Activated CD8-positive, alpha-beta memory T cell treated with anti-CD3 and anti-CD28 coated beads for 48 hours (primary cell): ENCODE measurements at places on chromosomes 12 and 14.

DNA sequence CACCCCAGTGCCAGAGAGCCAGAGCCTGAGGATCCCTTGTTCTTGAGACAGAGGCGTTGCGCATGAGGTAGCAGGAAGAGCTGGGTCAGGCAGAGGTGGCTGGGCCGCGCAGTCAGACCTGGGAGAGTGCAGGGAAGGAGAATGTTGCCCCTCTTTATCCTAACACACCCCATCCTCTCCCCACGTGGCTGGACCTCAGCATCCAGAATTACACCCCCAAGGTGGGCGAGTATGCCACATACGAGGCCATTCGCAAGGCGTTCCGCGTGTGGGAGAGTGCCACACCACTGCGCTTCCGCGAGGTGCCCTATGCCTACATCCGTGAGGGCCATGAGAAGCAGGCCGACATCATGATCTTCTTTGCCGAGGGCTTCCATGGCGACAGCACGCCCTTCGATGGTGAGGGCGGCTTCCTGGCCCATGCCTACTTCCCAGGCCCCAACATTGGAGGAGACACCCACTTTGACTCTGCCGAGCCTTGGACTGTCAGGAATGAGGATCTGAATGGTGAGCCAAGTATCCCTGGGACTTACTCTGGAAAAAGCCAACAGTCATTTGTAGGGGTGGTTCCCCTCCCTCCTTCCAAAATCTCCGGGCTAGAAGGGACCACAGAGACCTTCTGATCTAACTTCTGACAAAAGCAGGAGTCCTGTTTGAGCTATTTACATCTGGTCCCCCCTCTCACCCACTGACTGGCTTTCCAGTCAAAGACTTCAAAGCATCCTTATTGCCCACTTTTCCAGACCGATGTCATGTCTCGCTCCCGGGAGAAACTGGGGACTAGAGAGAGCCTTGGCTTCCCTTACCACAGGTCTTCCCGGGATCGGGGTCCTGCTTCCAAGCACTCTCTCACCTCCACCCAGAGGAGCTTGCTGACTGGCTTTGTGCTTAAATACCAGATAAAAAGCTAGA, 6.1 kb downstream of the MMP14 start:
- no peak for DNase-seq

DNA sequence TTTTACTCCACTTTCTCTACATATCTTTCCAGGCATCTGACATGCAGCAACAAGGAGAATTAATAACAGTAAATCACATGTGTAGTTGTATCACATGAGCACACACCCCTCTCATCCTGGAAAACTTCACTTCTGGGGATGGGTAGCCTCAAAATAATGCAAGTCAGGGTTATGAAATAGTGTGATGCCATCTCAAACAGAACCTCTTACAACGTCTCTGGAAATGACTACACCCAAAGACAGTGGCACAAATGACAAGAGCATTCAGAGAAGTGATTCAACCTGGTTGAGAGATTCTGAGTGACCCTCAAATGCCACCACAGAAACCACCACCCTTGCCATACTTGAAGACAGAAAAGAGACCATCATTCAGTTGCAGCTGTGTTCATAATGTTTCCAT, 2.8 kb downstream of the DIO2 start:
- DNase-seq: no peak

- DNase-seq: no peak
Measured at GRCh38 chr12:17204289-17205054, 598.5 kb upstream of the LMO3 start.

GRCh38 chr12:109604132-109604585, 30.6 kb downstream of the MVK start:
- no peak for DNase-seq

DNA sequence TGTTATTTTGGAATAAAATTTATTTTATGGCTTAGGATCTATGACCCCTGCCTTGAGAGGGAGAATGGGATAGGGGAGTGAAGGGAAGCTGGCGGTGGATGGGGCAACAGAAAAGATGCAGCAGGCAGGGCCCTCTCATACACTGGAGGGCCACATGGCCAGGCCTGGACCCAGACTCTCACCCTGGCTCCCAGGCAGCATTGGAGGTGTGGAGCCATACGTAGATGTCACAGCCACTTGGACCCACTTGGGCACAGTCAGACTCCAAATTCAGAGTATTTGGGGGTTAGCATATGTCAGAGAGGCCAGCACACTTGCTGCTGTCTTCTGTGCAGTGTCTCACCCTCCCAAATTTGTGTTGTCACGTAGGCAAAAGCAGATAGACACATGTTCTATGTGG, 6.5 kb downstream of the NAB2 start:
- DNase-seq: no peak

DNA sequence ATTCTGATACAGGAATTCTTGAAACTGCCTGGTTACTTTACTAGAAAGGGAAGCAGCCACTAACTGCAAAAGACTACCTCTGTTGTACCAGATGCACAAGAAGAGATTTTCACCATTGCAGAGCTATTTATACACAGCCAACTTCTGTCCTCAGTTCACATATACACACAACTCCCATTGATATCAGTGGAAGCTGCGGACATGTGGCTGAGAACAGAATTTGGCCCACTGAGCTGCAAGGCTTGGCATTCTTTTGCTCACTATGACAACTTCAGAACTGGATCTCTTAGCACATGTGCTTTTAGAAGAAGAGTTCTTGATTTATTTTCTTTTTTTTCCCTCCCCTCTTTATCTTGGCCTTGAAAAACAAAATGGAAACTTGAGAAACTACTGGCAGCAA, 28.3 kb downstream of the PTPRO start:
- DNase-seq: no peak

GRCh38 chr12:70338531-70338930, 27.6 kb upstream of the KCNMB4 start:
- DNase-seq: no peak

- DNase-seq: no peak
Measured at GRCh38 chr14:27390155-27390554, 792.3 kb upstream of the NOVA1 start.

GRCh38 chr14:76832503-76832988, 6.3 kb downstream of the LRRC74A start:
- no peak for DNase-seq

DNA sequence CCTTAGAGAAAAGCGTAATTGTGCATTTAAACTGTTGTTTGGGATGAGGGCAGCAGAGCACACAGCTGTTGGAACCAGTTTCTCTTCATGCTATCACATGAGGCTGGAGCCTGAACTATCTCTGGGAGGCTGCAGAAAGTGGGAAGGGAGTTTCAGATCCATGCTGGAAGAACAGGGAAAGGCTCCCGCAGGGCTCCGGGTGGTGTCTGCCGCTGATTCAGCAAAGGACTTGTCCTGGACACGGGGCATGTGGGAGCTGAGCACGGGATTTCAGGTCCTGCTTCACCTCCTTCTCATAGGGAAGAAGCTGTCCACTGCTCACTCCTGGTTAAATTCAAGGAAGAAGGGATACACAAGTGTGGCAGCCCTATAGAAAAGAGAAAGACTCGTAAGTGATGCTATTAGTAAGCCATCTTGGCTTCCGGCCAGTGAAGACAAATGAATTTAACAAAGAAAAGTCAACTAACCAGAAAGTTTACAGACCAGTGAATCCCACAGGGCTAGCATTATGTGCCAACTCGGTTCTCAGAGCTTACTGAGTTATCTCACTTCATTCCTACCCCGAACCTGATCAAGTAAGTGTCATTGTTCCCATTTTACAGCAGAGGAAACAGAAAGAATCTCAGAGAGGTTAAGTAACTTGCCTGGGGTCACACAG, 6.7 kb upstream of the FZD10 start:
- DNase-seq: no peak

DNA sequence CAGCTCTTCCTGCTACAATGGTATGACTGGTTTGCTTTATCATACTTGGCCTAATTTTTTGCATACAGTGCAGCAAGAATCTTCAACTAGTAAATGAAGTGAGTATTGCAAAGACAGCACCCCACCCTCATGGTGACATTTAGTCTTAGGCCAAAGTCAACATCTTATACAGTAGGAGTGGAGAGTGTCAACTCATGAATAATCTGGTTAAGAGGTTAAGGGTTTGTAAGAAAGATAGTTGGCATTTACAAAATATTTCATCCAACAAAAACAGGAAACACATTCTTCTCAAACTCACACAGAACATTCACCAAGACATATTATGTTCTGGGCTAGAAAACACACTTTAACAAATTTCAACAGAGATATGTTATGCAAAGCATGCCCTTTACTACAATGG, 2.2 kb upstream of the OAS1 start:
- no peak for DNase-seq

DNA sequence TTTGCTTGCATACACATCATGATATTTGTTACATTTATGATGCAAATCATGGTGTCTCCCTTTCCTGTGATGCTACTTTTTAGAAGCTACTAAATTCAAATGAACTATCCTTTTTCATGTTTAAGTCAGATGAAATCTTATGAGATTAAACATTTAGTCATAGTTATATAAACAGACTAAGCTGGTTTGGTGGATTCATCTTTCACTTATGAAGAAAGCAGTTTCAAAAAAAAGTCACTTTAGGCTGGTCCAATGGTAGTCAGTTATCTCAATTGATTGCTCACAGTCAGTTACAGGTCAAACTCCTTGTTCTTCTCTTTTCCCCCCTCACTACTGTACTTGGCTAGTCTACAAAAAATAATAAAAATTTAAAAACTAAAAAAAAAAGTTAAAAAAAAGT, 19.7 kb downstream of the SYCP3 start:
- DNase-seq: no peak

DNA sequence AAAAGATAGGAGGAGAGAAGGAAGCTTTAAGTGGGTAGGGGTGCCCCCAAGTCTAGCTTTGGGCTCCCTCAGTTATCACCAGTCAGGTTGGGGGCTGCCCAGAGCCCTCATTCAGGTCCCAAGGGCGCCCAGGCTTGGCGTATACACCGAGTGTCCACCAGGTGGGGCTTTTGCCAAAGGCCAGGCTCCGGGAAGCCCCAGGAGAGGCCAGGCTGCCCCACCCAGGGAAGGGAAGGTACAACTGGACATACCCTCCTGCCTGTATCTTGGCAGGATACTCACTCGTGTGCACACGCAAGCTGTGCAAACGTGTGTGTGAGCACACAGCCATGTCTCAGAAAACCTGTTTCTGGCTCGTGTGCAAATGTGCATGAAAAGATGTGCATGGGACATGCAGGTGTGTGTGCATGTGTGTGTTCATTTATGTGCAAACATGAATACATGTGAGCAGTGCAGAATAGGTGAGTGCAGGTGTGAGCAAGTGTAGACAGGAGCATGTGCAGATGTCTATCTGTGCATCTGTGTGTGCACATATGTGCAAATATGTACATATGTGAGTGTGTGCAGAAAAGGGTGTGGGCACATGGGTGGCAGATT, 103.9 kb upstream of the MYL2 start:
- no peak for DNase-seq

DNA sequence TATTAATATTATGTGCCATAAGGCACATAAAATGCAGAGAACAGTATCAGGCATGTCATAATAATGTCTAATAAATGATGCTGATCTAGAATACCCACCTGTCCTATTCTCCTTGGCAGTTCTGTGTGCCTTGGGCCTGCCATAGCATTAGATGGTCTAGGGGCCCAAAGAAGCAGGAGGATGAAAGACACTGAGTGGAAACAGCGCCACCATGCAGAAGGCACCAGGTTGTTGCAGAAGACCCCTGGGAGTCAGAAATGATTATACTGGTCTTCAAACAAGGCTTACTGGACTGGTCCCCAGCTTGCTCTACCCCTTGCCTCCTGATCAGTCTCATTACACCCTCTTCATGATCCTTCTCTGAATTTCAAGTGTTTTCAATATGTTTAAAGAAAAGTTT, 353.3 kb downstream of the GRIN2B start:
- DNase-seq: no peak

DNA sequence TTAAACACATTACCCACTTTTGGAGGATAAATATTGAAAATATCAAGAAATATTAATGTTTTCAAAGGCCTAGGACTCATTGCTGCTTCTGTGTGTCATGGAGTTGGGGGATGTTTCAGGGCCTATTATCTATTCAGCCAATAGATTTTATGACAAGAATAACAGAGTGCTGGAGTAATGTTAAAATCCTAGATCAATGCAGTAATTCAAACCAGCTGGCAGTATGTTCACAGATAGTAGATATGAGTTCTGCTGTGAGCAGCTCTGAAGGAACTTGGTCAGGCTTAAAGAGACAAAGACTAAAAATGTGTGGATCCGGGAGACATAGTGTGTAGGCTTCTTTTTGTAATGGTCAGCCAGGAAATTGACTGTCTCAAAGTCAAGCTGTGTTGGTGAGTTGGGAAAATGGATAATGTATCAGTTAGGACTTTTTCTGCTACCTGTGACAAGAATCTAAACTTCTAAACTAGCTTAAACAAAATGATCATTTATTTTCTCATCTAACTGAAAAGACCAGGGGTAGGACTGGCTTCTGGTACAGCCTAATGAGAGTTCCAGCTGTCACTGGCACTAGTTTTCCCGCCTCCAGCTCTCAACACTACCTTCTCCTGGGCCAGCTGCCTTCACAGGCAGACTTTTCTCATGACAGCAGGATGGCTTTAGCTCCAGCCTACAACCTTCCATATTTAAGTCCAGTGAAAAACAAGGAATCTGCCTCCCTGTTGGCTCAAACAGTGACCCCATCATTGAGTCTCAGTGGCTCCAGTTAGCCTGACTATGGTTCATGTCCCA, 16.3 kb upstream of the POLR3B start:
- DNase-seq: no peak

DNA sequence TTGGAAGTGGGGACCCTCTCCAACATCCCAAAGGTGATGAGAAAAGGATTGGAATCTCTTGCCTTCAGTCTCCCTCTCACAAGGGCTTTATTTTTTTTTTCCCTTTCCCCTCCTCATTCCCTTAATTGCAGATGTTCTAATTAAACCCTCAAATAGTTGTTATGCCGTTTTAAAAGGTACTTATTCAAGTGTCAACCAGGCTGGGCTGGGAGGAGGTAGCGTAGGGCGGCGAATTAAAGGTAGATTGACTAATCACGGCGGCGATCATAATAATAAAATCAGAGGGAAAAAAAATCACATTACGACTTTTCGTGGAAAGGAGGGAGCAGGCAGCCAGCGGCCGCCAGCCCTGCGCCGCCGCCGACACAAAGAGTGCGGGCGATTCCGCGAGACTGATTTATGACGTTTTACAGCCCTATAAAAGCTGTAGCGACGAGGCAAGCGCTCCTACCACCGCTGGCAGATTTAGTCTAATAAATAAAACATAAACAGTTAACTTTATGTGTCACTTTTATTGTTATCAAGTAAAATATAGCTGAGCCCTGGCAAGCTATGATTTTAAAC, 1.7 kb upstream of the HOXC4 start:
- no peak for DNase-seq

DNA sequence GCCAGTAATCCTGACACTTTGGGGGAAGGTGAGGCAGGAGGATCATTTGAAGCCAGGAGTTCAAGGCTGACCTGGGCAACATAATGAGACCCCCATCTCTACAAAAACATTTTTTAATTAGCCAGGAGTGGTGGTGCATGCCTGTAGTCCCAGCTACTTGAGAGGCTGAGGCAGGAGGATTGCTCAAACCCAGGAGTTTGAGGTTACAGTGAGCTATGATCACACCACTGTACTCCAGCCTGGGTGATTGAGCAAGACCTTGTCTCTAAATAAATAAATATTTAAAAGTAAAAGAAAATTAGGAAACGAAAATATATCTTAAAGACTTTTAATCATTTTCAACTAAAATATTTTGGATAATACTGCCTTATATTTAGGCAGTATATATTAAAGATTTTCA, 25.9 kb downstream of the CKB start:
- no peak for DNase-seq

- DNase-seq: no peak
Measured at GRCh38 chr14:44149597-44149996, 357.5 kb downstream of the FSCB start.
